Memory B cell (primary cell): ENCODE measurements at places on chromosomes 6 and 20.

GRCh38 chr6:132587424-132587823 lies 2.1 kb downstream of the TAAR5 start:
- no peak for DNase-seq

- DNase-seq, result no peak
These were observed 180.2 kb upstream of the PHACTR1 start for GRCh38 chr6:12536416-12536815.

- DNase-seq, result no peak
These were observed 55.9 kb upstream of the SOX4 start for GRCh38 chr6:21537637-21538036.

DNA sequence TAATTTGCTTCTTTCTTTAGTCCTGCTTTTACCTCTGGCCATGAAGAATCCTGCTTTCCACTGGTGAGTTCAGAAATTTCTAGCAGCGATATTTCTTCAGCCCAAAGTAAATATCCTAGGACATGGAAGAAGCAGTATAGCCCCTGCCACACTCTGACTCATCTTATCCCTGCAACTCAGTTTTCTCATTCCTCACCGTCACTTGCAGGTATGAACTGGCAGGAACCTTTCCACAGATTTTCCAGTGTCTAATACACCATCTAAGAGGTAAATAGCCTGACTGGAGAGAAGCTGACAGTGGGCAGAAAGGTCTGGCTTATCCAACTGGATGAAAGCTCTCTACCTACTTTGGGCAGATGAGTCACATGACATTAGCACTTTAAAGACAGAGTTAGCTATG lies 816.7 kb upstream of the FLRT3 start:
- DNase-seq, result no peak

DNA sequence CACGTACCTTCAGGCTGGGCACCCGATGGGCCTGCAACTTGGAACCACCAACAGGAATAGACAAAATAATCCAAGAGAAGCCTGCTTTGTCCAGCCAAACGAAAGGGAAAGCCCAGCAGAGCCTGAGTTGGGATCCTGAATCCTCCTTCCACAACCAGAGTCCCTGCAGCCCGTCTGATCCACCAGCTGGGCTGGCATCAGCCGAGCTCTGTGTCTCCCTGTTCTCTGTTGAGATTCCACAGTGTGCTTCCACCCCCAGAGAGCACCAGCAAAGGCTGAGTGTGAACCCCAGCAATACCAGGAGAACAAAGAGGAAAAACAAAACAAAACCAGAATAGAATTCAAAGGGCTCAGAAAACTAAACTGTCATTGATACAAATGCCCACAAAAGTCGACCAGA lies 104.2 kb upstream of the PRND start:
- no peak for DNase-seq

DNA sequence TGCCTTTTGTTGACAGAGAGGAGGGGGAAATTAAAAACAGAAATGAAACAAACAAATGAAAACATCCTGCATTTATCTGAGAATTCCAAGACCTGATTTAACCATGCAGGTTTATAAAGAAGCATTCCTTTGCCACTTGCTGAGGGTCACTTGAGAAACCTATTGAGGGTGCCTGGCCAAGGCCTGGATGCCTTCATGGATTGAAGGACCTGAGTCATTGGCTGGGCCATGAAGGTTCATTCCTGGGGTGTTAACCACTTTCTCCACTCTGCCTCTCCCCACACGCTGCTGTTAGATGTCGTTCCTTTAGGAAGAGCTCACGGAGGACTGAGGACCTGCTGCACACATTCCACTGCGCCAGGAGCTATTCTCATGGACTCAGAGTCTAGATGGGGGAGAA lies 49.7 kb downstream of the DAAM2 start:
- DNase-seq, result no peak

GRCh38 chr6:5041955-5042354 lies 38.1 kb upstream of the RPP40 start:
- DNase-seq, result no peak

GRCh38 chr6:169527306-169527705 lies 174.5 kb downstream of the WDR27 start:
- no peak for DNase-seq

DNA sequence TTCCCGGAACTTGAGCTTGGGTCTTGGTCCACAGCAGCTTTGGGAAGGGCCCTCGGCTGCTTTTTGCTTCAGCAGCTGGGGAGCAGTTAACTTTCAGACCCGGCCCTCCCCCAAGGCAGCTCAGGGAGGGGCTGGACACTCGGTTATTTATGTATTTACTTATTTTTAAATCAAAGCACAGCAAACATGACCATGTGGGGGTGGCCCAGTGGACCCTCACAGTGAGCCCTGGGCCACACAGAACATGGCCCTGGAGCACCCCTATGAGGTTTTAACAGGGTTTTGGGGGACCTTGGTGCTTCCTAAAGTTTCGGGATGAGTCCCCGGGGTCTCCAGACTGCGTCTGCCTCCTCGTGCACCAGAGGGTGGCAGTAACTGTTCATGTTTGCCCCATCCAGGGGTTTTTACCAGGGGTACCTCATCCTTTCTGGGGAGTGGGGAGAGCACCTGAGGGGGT lies 26.6 kb upstream of the NPBWR2 start:
- no peak for DNase-seq

GRCh38 chr6:170093658-170094596 lies 197.0 kb downstream of the DLL1 start:
- DNase-seq, result no peak

DNA sequence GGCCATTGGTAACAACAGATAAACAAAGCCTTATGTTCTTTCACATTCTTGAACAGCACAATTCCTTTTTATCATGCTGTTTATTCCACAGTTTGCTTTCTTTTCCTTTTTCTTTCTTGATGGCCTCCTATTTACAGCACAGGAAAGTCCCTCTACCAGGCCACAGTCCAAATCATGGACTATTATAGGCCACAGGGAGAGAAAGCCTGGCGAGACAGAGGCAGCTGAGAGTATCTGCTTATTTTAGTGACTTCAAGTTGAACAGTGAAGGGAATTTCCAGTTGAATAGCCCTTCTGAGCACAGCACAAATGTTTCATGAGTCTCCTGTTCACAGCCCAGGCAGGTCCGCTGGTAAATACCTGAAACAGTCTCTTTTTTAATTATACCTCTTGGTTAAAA lies 263.7 kb upstream of the ARID1B start:
- no peak for DNase-seq

DNA sequence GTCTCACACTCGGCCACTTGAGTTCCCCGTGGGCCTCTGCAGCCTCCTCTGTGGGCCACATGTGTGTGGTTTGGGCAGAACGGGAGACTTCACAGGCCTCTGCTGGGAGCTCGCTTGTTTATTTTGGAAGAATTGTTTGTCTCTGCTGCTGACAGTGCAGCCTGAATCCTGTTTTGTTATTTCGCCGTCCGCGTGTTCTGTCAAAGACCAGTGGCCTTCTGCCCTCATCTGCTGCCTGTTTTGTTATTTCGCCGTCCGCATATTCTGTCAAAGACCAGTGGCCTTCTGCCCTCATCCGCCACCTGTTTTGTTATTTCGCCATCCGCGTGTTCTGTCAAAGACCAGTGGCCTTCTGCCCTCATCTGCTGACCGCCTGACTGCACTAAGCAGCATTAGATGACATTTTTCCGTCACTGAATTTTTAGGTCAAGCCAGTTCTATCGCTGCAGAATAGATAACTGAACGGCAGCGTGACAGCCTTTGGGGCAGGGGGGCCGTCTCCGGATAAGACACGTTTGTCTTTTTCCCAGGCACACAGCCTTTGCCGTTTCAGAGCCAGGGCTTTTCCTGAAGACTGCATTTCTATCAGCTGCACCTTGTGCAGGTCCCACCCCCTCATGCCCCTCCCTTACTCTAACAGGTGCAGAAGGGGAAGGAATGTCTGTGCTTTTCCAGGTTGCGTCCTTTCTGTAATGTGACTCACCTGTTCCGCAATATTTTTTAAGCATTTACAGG lies 158.5 kb upstream of the AFDN start:
- no peak for DNase-seq

- no peak for DNase-seq
These were observed 11.4 kb downstream of the SLC2A4RG start for GRCh38 chr20:63750807-63751470.

DNA sequence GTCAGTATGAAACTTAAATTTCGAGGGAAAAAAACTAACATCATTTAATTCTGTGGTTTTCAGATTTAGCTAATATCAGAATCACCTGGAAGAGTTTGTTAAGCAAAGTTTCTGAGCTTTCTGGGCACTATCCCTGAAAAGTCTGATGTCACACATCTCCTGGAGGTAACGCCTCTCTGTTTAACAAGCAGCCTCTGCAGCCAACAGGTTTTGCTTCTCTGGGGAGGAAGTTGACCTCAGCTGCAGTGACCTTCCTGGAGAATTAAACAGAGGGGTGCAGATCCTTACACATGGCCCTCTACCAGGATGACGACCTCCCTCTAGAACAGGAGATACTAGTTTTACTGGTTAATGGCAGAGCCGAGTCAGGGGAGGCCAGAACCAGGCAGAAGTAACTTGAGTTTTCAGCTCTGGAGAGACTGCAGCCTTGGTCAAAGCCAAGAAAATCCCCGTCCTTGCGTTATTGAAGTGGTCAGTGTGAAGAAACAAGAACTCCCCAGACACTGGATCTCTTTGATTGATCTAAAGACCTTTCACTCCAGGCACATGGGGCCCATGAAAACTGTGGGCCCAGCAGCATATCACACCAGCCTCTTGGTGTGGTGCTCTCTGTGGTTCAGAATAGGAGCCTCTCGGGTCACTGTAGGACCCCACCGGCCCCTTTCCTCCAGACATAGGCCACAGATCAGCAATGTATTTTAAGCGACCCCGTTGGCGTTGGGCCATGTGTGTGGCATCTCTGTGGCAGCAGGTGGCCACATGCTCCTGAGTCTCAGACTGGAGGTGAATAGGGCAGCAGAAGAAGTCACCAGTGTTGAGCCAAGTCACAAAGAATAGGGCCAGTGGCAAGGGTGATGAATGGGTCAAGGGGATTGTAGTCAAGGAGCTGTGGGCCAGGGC lies 33.4 kb upstream of the CCR6 start:
- no peak for DNase-seq

- no peak for DNase-seq
These were observed 69.5 kb downstream of the NOL4L start for GRCh38 chr20:32515631-32516101.

DNA sequence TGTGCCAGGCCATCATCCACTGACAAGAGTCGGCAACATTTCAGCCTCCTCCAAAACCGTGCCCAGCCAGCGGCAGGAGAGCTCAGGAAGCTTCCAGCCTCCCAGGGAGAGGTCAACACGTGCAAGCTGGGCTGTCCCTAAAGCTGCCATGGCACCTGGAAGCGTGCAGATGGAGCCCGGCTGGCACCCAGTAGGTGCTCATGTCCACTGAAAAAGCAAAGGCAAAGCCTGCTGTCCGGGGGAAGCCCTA lies 14.4 kb upstream of the TLDC2 start:
- no peak for DNase-seq

GRCh38 chr6:135657207-135657606 lies 159.7 kb upstream of the AHI1 start:
- no peak for DNase-seq

- DNase-seq, result no peak
These were observed 8.7 kb downstream of the MAFB start for GRCh38 chr20:40680161-40680959.

GRCh38 chr20:38497246-38497935 lies 24.7 kb downstream of the RALGAPB start:
- no peak for DNase-seq

DNA sequence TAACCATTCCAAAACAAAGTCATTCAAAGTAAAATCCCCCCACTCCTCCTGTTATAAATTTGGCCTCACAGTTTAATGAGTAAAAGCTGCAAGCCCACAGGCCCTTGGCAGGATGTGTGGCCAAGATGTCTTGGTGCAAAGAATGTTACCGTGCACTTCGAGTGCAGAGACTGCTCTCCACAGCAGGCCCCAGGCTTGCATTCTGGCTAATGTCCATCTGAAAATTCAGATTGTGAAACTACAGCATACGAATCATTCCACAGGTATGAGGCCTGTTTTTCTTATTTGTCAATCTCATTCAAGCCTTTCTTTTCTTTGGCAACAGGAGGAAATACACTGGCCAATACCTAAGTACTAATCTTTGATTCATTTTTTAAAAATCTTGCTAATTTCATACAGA lies 7.1 kb downstream of the RPS6KA2 start:
- DNase-seq, result no peak

DNA sequence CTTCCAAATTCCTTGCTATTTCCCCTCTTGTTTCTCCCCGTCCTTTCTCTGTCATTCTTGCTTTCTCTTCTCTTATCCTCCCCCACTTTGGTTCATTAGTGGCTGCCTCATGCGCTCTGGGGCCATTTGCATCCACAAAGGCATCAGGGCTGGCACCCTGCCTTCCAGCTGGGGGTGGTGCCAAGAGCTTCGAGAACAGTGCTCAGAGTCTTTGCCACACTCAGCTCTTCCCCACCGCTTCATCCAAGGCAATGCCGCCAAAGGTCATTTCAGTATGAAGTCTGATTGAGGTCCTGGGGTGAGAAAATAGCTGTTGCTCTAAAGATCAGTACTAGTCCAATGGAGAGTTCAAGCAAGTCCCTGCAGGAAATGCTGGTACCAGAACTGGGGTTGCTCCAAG lies 22.7 kb downstream of the OLIG3 start:
- DNase-seq, result no peak

DNA sequence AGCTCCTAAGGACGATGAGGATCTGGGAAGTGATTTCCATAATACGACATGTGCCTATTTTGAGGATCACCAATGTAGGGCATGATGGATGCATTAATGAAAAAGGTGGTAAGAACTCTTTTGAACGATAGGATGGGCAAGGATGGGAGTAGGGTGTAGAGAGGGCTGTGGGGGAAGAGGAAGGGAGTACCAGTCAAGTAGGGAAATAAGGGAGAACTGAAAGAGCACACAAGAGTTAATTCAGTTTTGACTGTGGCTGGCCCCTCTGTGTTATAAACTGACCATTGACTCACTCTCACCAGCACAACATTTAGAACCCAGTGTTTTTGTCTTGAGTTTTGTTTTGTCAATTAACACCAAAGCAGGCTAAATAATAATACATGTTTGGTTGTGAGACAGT lies 33.0 kb downstream of the SLC35D3 start:
- DNase-seq, result no peak

- no peak for DNase-seq
These were observed 107.6 kb upstream of the SGK1 start for GRCh38 chr6:134425513-134425912.
